ENCODE measurements at places on chromosomes 11 and 22.

- no peak for DNase-seq
Observed at GRCh38 chr22:37498289-37498909, 12.2 kb upstream of the MFNG start.

- no peak for DNase-seq
Observed at GRCh38 chr22:47622541-47622940, 860.1 kb downstream of the TBC1D22A start.

GRCh38 chr11:70606248-70606950, 208.1 kb downstream of the CTTN start:
- no peak for DNase-seq

DNA sequence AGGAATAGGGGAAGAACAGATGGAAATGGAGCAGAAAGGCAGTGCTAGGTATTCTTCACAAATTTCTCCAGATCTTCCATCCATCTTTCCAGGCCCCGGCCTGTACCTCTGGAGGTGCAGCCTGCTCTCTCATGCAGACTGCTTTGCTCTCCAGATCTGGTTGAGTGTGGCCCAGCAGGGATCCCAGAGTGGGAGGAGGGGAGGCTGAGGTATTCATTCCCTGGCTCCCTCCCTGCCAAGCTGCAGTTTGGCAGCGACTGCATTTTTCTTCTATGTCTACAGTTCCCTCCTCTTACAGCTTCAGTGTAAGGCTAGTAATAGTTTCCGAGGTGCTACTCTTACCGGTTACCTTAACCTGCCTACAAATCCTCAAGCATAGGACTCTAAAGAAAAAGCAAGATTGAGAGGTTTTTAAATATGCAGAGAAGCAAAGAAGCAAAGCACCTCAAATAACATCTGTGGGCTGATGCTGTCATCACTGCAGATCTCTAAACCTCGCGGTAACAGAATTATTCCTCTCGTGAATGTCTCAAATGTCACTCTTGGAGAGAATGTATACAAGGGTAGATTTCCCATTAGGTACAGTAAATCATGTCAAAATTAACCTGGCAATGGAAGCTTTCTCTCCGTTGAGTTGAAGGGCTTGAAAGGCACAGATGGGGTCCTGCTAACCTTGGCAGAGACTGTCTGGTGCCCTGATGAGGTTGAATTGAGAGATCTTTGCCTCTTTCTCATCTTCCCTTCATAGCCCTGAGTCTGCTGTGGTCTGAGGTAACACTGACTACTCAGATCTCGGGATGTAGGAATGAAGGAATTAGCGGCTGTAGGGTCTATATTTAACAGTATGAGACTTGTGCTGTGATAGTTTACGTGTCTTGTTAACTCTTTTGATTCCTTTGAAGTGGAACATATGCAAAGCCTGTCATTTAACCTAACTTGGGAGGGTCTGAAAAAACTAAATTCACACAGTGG, 297.9 kb upstream of the C11orf87 start:
- peak; percentile 53 for DNase-seq

GRCh38 chr11:44860346-44860745, 90.3 kb downstream of the TP53I11 start:
- DNase-seq, result no peak

DNA sequence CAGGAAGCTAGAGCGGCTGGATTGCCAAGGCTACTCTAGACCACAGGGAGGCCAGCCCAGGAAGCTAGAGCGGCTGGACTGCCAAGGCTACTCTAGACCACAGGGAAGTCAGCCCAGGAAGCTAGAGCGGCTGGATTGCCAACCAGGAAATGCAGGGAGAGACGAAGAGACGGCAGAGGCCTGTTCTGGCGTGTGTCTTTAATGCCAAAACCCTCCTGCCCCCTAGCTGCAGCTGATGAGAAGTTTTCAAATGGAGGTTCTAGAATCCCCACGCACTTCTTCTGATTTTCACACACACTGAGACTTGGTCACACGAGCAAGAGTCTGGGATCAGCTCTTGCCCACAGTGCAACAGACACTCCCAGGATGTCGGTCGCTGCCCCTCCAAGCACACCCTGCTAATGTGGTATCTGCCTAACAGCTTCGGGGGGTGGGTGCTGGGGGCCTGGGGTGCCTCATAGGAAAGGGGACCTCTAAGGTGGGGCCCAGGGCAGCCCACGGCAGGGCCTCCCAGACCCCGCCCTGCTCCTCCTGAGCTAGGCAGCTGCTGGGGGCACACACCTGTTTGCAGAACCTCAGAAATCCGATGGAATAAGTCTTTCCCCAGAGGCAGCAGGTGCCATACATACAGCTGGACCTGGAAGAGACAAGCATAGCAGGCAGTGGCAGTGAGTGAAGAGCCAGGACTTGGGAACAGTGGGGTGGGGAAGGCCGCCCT, 28.5 kb downstream of the MAFF start:
- DNase-seq, result no peak

DNA sequence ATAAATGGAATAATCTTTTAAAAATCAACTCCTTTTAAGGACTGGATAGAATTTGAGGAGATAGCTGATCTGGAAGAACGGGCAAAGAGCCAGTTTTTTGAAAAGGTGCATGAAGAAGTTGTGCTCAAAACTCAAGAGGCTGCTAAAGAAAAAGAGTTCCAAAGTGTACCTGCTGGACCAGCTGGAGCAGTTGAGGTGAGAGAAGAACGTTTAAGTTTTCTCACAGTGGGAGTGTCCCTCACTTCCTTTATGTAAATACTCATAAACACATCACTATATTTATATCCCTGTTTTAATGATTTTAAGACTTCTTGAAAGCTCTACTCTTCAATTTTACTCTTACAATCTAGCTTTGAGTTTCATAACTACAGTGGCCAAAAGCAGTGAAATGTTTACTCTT, 11.7 kb upstream of the ANKRD42 start:
- DNase-seq, result no peak

- peak; percentile 80 for DNase-seq
Observed at GRCh38 chr11:133951327-133952198, 5.2 kb downstream of the IGSF9B start.

DNA sequence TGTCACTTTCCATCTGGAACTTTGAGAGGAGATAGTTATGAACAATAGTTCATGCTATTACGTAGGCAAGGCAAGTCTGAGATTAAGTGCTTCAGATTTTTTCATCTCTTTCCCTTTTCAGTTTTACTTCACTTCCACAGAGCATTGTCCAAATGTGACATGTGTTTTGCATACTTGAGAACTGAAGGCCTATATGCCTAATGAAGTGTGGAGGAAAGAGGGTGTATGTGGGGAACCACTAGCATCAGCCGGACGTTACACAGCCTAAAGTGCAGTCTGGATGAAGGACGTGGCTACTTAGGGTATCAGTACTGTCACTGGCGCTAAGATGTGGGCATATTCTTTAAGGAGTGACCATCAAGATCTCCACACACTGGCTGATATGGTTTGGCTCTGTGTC, 26.2 kb downstream of the FANCF start:
- DNase-seq, result no peak

GRCh38 chr11:117095284-117096161, 2.7 kb downstream of the SIK3 start:
- peak; percentile 46 for DNase-seq

DNA sequence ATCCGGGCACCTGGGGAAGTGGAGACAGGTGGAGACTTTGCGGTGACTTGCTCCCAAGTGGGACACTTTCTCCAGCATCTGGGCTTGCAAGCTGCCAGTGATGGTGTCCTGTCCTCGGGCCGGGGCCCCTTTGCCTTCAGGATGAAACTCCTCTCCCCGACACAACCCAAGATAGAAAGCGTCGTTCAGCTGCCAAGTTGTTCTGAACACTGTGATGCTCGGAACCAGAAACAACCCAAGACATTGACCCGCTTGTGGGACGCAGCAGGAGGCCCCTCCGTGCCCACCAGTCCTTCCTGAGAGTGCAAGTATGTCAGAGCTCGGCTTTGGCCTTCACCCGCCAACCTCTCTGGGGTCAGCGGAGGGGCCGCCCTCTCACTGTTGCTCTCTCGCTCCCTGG, 31.3 kb downstream of the LINC01488 start:
- DNase-seq, result no peak

DNA sequence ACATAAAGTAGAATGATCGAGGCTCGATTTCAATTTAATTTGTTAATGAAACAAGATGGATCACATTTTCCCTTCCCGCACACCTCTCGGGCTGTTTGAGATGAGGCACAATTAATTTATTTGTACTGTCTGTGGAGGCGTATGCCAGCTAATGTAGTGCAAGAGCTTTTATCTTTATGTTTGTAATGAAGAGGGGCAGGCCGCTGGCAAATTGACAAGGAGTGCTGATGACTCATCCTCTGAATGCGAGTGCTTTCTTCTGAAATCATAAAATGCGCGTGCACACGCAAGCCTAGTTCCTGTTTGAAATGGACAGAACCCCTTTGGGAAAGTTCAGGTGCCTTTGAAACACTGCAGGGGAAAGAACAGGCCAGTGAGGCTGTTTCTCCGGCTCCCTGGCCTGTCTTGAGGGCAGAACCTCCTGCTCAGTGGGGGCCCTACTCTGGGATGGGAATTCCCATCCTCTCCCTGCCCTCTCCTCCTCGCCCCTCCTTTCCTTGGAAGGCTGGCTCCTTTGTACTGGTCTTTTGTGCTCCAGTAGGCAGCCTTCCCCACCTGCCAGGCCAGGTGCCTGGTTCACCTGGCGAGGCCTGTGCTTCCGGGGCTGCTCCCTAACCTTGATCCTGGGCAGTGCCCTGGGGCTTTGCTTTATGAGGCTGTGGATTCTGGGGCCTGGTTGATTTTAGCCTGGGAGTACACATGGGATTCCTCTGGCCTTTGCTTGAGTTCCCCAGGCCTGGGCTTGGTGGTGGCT, 50.3 kb downstream of the TEAD1 start:
- DNase-seq, result peak; percentile 76

DNA sequence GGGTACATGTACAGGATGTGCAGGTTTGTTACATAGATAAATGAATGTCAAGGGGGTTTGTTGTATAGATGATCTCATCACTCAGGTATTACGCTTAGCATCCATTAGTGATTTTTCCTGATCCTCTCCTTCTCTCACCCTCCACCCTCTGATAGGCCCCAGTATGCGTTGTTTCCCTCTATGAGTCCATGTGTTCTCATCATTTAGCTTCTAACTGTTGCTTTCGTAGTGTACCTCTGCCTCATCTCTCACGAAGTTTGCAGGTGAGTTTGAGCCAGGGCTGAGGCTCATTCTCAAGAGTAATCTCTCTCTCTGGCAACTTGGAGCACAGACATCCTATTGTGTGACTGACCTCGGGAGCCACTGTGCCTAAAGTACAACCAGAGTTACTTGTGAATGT, 4.7 kb upstream of the HBE1 start:
- DNase-seq, result no peak

- peak; percentile 91 for DNase-seq
Observed at GRCh38 chr22:45552580-45553350, 50.1 kb downstream of the FBLN1 start.
